RPMI7951 (cell line): ENCODE measurements at places on chromosomes 5 and 9. TPM values are rescaled to one million over a fixed set of nuclear protein-coding genes. Genes with fewer than 3 reads are reported as not detected.

The NDOR1 gene
- total RNA-seq: 4.6 and 5.4 TPM in 2 replicates

The LVRN gene
- 0.20 and 0.60 TPM in 2 replicates for total RNA-seq

The SHROOM1 gene
- 4.8 and 6.1 TPM in 2 replicates for total RNA-seq

The TRIM7 gene
- total RNA-seq: 16.1 and 20.6 TPM in 2 replicates

The SOX30 gene
- total RNA-seq: not detected in 2 replicates

The PCDHGA7 gene
- 4.6 and 5.5 TPM in 2 replicates for total RNA-seq

The SLC24A2 gene
- total RNA-seq: under 0.01 and 0.12 TPM in 2 replicates

The TMEM267 gene
- total RNA-seq: 10.3 and 17.8 TPM in 2 replicates

The SLC6A19 gene
- not detected in 2 replicates for total RNA-seq

The PCDHGA10 gene
- 0.78 and 0.84 TPM in 2 replicates for total RNA-seq

The IRX1 gene
- not detected in 2 replicates for total RNA-seq

DNA sequence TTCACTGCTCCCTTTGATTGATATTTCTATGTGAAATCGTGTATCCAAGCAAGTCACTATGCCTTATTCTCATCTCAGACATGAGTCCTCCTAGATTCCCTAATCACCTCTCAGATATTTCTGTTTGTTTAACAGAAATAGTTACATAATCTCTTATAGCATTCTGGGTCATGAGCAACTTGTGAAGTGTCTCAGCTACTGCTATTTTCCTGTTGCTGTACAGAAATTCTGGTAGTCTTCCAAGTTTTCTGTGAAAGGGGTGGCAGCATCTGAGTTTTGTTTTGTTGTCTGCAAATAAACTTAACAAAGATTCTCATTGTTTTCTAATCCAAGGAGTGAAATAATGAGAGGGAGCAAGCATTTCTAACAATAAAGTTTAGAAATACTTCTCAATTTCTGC lies 256.9 kb upstream of the ST8SIA4 start:
- DNase-seq: no peak

DNA sequence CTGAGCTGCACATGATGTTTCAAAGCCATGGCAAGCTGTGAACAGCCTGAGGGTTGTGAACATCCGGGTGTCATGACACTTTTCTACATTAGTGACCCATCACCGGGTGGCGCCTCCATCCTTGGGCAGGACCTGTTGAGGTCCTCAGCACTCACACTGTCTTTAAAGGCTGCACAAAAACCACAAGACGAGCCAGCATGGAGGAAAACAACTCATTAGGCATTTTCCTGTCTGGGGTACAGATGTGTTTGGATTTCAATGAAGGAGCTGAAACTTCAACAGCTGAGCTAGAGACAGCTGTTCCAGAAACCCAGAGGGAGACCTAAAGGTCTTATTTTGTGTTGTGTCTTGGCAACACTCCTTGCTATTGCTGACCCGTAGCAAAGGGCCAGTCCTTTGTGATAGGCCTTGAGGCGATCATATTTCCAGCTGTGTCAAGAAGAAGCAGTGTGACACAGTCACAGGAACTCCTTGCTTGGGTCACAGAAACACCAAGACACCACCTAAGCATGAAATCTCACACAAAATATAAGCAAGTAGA lies 151.8 kb upstream of the VLDLR start:
- DNase-seq: peak; percentile 62

DNA sequence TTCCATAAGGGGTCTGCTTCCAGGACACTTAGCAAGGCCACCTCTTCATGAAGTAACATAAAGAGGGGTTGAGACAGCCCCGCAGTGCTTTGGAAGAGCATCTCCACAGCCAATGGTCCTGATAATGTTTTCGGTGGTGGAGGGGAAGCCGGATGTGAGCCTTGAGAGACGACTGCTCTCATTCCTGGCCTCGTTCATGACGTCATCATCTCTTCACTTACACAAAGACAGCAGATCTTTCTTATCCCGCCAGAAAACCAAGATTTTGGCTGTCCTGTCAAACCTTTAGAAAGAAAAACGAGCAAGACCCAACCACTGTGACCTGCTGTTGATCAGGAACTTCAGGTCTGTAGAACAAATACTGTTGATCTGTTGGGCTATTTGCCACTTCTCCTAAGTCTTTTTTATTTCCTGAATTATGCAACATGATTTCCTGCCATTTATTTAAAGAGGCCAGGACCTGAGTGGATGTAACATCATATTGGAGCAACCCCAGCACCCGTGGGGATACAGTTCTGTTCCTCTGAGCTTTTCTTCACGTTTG lies 89.0 kb upstream of the IRX2 start:
- DNase-seq: no peak

DNA sequence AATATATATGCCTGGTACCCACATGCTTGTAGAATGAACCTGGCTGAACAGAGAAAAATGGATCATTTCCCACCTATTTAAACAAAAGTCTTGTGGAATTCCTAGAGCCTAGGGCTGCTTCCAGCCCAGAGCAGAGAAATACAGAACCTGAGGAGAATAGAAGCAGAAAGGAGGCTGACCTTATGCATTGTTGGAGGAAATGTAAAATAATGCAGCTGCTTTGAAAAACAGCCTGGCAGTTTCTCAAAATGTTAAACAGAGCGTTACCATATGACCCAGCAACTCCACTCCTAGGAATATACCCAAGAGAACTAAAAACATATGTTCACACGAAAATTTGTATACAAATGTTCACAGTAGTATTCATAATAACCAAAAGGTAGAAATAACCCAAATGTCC lies 15.1 kb downstream of the MAPKAP1 start:
- DNase-seq: no peak

DNA sequence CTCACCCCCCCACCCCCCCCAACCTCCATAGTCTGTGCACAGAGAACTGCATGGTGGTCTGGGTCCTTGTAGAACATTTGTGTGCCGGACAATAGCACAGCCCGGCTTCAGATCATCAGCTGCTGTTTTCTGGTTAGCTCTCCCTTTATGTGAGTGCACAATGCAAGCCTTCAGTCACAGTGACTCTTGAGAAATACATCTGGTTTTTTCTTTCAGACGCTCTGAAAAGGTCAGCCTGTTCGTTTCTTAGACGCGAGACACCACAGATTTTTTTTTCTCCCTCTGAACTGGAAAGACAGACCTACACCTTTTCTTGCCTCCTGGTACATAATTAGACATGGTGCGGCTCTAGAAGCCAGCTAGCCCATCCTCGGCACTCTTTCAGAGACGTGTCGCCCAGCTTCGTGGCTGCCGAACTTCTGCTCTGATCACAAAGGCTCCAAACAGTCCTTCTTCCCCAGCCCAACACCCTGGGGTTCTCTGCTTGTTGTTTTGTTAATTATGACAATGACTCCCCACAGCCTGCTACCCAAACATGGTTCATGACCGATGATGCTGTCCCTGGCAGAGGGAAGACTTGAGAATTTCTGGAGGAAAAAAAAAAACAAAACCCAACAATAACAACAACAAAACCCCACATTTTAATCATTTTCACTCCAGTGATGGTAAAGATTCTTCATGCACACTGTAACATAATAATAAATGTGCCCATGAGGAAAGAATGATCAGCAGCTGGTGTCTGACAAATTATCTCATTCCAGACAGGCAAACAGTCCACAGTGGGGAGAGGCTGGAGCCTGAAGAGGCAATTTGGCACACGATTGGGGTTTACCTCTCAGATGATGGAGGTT lies 241.4 kb upstream of the ZNF462 start:
- peak; percentile 54 for DNase-seq

- DNase-seq: no peak
Observed at GRCh38 chr5:6544561-6544935, 88.3 kb downstream of the NSUN2 start.

DNA sequence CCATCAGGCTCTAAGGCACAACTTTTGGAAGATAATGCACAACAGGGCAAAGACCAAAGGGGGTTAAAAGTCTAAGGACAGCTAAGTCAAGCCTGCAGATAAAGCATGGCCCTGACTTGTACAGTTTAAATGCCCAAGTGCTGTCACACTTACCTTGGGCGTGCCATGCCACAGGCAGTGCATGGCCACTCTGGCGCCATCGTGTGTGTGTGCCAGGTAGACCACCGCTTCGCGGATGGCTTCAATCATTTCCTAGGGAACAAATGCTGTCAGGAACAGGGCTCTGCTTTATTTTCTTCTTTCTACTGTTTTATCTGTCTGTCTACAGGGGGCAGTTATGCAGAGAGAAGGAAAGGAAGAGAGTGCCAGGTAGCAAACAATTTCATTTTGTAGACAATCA lies 19.3 kb downstream of the PUM3 start:
- peak; percentile 7 for DNase-seq

- DNase-seq: peak; percentile 47
Observed at GRCh38 chr9:21616082-21616778, 134.1 kb upstream of the IFNE start.

DNA sequence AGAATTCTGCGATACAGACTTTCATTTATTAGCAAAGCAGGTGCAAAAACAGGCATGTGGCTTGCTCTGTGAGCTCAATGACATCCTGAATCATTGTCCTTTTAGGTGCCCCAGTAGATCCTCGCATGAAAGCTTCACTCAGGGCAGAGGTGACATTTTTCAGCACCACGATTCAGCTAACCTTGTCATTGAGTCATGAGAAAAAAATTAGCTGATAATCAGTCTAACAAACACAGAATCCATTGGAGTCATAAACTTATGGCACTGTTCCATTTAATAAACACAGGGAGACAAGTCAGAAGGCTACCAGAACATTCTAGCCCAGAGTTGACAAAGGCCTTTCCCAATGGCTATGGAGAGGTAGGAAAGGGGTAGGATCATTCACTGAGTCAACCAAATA lies 104.8 kb upstream of the RAD23B start:
- DNase-seq: no peak

- DNase-seq: no peak
Observed at GRCh38 chr5:151007430-151008209, 12.8 kb upstream of the GPX3 start.

DNA sequence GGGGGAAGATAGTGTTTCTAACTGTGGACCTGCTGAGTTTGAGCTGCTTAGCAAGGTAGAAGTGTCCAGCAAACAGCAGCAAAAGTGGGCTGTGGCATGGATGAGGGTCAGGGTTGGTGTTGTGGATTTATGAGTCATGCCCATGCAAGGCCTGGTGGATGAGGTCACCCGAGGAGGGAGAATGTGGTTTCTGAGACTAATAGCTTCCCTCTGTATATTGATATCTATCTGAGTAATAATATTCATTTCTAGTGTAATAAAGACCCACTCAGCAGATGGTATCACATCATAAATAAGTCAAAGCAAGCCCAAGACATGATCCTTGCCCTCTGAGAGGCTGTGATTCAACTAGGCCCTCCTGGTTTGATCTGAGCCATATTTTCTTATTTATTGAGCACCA lies 597.8 kb upstream of the CLINT1 start:
- peak; percentile 87 for DNase-seq

- no peak for DNase-seq
Observed at GRCh38 chr5:108541836-108542235, 159.9 kb upstream of the FBXL17 start.

- no peak for DNase-seq
Observed at GRCh38 chr9:93114169-93114983, 18.4 kb downstream of the CARD19 start.

- peak; percentile 50 for DNase-seq
Observed at GRCh38 chr9:107727086-107727780, 237.7 kb upstream of the KLF4 start.

DNA sequence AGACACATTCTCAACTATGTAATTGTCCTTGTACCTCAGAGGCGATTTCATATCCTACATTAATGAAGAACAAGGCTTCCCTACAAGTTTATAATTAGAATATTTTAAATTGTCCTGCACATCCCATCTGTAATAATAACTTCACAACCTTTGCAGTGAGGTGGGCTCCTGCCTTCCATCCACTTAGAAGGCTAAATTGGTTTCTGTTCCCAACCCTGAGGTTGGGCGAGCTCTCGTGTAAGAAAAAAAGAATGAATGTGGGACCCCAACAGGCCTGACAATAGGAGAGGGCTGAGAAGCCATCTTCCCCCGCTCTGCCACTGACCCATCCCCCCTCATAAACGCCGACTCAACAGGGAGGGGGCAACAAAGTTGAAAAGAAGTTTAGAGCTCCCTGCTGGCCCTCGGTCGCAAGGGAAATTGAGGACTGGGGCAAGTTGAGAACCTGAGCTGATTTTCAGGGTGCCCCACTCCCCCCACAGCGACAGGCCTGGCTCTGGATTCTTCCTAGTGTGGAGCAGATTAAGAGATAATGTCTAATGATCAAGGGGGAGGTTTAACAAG lies 9.4 kb downstream of the BARHL1 start:
- DNase-seq: no peak

DNA sequence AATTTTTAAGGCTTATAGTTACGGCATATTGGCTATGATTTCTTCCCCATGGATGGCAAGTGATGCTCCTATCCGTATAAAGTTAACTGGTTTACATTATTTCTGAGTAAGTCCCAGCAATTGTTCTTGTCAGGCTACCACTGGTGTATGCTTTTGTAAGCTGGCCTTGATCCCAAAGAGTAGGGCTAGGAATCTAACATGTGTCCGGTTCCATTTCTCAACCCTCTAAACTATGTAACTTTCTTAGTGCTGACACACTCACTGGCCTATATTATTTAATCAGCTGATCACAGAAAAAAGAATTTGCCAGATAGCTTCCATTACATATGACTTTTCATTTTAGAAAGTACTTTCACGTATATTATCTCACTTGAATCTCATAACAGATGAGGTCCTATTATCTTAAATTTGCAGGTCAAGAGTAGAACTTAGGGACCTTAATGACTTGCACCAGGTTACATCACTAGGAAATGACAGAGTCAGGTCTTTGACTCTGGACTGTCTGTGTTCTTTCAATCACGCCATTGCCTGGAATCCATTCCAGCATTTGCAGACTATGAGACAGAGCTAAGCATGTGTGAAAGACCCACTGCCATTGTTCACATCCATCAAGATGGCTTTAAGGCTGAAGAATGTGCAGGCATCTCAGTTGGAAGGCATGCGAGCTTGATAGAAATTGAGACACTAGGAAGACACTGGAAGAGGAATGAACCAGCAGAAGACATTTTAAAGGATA lies 362.9 kb downstream of the ARRDC3 start:
- DNase-seq: no peak

- no peak for DNase-seq
Observed at GRCh38 chr5:162769019-162769418, 668.4 kb upstream of the CCNG1 start.

- no peak for DNase-seq
Observed at GRCh38 chr5:27008604-27009539, 29.5 kb downstream of the CDH9 start.

- DNase-seq: peak; percentile 14
Observed at GRCh38 chr5:126267438-126267837, 155.8 kb upstream of the GRAMD2B start.

GRCh38 chr5:118637947-118638670 lies 350.2 kb downstream of the DTWD2 start:
- DNase-seq: no peak
